ENCODE measurements at places on chromosomes 16 and 17.

GRCh38 chr16:10485159-10485558, 95.2 kb downstream of the EMP2 start:
- no peak for DNase-seq

DNA sequence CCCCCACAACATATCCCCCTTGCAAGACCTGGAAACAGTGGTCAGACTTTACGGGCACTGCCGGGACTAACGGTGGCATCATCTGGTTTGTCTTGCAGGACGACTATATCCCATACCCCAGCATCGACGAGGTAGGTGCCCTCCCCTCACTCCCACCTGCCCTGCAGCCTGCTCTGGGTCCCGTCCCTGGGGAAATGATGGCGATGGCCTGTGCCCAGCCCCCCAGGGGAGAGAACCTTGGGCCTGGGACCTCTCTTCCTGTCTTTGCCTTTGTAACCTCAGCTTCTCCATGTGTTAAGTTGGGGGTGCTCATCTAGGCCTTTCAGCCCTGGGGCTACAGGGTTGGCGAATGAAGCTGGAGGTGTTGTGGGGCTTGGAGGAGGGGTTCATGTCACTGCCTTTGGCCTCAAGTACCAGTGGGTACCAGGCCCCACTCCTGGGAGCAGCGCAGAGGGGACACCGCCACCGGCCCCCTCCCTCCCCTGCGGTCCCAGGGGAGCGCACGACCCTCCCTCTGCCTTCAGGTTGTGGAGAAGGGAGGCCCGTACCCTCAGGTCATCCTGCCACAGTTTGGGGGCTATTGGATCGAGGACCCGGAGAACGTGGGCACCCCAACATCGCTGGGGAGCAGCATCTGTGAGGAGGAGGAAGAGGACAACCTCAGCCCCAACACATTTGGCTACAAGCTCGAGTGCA, 99.9 kb downstream of the OR1D5 start:
- DNase-seq, result no peak

- no peak for DNase-seq
Measured at GRCh38 chr17:38748149-38748891, at the start of gene PCGF2. TSS of gene PCGF2 (minus strand) at chr17:38748336. CDS start at chr17:38740402, 7,934 bp downstream.

GRCh38 chr17:43449470-43450248, 34.1 kb upstream of the DHX8 start:
- no peak for DNase-seq

DNA sequence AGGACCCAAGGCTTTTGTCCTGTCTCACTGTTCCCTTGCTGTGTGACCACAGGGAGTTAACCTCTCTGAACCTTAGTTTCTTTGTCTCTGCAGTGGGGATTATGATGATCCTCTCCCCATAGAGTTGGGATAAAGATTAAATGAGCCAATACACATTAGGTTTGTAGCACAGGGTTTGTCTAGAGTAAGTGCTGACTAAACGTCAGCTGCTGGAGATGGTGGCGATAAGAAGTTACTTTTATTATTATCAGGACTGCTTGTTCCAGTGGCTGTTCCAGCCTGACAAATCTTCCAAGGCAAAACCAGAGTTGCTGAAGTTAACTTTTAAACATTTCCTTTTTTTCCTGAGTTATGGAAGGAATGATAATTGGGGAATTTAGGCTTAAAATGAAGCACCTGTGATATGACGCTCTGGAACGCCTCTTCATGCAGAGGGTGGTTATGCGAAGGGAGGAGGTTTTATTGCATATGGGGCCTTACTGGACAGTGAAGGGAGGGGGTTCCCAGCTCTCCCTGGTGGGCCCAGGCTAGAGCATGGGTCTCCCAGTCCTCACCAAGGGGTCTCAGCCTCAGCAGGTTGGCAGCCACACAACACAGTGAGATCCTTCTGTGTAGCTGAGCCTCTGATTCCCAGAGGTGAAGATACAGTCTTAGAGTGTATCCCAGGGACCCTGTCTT, 35.8 kb downstream of the PLCG2 start:
- DNase-seq, result no peak

- DNase-seq, result no peak
Measured at GRCh38 chr17:74045608-74046280, 157.7 kb upstream of the RPL38 start.

GRCh38 chr17:64648234-64648633, 13.9 kb downstream of the SMURF2 start:
- no peak for DNase-seq

- DNase-seq, result no peak
Measured at GRCh38 chr17:50027881-50028735, 27.8 kb upstream of the ITGA3 start.

GRCh38 chr17:42310787-42311215, 22.5 kb downstream of the STAT5A start:
- no peak for DNase-seq

- DNase-seq, result no peak
Measured at GRCh38 chr16:11079652-11080187, 135.4 kb downstream of the CLEC16A start.

DNA sequence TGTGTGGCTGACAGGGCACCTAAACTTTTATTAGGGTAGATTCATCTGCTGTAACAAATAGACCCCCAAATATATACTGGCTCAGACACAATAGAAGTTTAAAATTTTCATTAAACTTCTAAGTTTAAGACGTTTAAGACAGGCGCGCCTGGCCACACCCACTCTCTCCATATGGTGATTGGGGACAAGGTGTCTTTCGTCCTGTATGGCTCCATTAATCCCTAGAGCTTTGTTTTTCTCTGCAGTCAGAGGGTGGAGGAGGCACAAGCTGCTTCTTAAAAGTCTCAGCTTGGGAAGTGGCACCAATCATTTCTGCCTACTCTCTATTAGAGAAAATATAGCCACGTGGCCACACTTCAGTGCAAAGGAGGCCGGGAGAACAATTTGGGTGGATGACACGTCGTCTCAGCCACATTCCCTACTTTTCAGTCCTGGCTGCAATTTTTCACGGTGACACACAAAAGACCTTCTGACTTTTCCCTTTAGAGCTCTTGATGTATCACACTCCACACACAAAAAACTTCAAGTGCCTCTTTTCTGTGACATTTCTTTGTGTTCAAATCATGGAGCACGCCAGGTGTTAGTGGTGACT, 125.5 kb upstream of the CACNG3 start:
- DNase-seq, result no peak

DNA sequence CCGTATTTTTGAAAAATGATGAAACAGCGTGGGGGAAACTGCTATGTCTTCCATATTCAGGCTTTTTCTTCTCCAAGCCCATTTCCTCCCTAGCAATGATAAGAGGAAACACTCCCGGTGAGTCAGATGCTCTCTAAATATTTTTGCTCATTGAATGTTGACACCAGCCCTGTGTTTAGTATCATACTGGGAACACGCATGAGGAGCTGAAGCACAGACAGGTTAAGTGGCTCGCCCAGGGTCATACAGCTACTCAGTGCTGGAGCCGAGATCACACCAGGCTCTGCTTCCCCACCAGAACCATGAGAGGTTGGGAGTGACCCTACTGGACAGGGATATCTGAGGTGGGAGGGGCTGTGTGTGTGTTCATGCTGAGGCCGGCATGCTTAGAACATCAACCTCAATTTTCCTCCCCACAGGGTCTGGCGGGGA, 37.8 kb upstream of the ADGRG1 start:
- DNase-seq, result no peak

GRCh38 chr17:28726226-28726626, at the start of gene TLCD1:
TSS of gene TLCD1 (minus strand) at chr17:28726233. CDS start at chr17:28726097, 136 bp downstream.
- no peak for DNase-seq

GRCh38 chr16:531494-532125, 4.1 kb downstream of the CAPN15 start:
- no peak for DNase-seq

- no peak for DNase-seq
Measured at GRCh38 chr16:65499566-65499965, 377.7 kb upstream of the CDH11 start.

DNA sequence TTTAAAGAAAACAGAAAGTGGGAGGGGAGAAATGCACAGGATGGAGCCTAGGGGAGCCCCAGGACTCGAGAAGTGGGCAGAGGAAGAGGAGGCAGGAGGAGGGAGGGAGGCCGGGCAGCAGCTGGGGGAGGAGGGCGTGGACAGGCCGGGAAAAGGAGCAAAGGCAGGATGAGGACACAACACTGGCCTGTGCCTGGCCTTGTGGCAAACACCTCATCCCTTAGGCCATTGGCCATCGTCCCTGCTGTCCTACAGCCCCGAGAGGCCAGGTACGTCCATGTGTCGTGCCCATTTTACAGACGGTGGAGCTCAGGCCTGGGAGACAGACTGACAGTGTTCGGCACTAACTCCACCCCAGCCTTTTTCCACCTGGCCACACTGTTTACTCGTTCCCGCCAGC, 15.9 kb downstream of the JPH3 start:
- no peak for DNase-seq

DNA sequence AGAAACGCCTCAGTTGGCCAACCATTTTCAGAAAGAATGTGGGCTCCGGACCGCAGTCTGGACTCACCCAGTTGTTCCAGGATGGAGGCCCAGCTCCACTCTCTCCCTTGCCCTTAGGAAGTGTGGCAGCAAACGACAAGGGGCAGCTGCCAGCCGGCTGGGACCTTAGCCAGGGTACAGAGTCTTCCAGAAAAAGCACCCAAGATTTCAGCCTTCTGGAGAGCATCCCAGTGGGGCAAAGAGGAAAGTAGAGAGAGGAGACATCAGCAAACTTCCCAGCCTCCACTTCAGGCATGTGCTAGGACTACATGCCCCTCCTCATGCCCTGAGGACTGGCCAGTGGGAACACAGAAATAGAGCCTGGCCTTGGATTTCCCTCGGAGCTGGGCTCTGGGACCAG, 56.8 kb upstream of the SCNN1B start:
- DNase-seq, result no peak

Data from stimulated activated CD8-positive, alpha-beta memory T cell treated with anti-CD3 and anti-CD28 coated beads, Interleukin-7, amount 100 ng/mL, for 4 hours (primary cell).